ENCODE measurements at places on chromosomes 3 and 15. TPM values are rescaled to one million over a fixed set of nuclear protein-coding genes. Genes with fewer than 3 reads are reported as not detected.

ZNF80 gene
- polyA plus RNA-seq, result 0.01 TPM

GRCh38 chr3:20043396-20043795 lies 3.1 kb downstream of the KAT2B start:
- DNase-seq, result peak; percentile 96

CHDH gene
- polyA plus RNA-seq, result 2.2 TPM

ISLR gene
- polyA plus RNA-seq, result 0.45 TPM

DNA sequence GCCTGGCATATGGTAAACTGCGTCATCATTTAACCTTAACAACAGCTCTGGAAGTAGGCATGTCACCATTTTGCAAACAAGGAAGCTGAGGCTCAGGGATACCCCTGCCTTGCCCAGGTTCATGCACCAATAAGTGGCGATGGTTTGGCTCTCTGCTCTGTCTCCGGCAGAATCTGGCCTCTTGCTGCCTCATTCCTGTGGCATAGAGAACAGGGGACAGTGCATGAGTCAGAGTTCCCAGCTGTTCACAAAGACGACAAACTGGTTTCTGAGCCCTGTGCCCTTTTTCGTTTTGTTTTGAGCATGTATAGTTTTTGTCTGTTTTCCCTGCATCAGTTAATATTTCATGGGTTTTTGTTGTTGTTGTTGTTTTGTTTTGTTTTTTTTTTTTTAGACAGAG lies 236.8 kb downstream of the OPA1 start:
- peak; percentile 66 for DNase-seq

All from small intestine (tissue), 16 donors.